ENCODE measurements at places on chromosomes 11 and 22.

DNA sequence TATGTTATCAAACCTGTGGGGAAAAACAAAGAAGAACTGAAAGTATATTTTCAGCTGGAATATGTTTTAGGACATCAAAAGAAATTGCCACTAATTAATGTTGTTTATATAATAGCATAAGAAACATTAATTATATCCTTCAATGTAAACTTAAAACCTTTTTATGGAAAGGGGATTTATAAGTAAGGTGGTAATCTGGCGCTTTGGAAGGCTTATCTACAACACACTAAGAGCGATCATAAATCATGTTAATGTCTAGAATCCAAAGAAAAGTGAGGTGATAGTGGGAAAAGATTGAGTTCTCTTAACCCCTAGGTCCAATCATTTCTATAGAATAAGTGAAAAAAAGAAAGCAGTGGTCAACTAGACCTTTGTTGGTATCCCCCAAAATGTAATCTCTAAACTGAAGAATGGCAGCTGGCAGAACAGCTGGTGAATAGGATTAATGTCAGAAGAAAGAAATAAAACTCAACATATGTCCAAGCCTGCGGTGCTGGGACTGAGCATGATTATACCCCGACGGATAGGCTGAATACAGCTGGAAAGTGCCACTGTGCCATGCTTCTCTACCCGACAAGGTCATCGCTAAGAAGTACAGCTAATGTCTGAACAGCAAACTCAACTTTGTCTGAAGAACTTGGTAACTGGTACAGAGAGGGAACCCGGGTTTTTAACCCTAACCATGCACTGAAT is 64.0 kb downstream of the SOX6 start:
- DNase-seq = no peak

DNA sequence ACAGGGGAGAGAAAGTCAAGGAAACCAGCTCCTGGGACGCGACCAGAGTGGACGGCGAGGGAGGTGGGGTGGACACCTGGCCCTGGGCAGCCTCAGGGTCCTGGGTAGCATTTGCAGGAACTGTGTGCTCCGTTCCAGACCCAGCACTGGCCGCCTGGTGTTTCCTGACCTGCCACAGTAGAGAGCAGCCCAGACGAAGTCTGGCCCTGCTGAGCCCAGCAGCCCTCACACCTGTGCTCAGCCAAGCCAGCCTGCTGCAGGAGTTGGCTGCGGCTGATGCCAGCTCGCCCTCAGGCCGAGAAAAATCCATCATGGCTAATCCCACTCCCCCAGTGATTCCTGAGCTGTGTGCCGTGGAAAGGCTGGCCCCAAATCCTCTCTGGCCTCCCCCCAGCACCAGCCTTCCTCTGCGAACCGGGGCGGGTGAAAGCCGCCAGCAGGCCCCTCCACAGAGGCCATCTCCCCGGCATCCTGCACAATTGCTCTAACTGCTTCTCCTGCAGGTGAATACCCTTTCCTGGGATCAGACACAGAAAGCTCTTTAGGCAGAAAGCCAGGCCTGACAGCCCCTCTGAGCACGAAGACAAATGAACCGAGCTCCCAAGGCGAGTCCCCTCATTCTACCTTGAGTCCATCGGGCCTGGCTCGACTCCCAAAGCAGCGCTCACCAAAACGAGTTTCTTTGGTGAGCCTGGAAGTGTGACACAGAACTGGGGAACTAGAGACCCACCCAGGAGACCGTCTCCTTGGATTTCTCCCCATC is 88.6 kb downstream of the RTL6 start:
- DNase-seq = no peak

GRCh38 chr11:69641681-69642548 is 959 bp downstream of the CCND1 start:
- DNase-seq = no peak

DNA sequence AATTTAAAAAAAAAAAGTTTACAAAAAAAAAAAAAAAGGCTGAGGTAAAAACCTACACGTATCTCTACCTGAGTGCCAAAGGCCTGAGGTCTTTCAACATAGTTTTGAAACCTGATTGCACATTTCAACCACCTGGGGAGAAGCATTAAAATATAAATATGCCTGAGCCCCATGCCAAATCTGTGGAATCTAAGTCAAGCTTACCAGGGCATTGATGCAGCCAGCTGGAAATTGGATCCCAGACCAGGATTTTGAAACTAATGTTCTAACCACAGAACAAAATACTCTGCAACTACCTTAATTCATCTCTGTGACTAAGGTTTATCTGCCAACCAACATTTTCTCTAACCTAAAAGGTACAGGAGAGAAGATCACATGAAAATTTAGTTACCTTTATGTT is 38.8 kb upstream of the CHRNA10 start:
- peak; percentile 58 for DNase-seq

DNA sequence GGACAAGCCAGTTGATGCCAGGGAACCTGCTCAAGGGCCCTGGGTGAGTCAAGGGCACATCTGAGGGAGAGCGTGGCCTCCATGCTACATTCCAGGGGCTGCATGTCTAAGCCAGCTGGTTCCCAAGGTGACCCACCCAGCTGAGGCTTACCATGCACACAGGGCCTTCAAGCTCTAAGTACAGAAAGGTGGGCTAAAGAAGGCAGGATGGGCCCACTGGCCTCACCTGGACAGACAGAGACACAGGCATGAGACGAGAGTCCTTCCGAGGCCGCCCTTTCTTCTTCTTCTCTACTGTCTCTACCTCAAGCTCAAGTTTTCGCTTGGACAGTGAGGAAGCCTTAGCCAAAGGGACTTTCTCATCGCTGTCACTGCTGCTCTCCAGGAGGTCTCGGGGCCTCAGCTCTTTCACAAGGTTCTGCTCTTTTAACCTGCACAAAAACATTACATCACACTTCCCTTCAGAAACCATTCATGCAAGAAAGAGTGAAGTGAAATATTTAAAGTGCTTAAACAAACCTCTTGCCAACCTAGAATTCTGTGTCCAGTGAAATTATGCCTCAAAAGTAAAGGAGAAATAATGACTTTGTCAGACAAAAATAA is 69.9 kb downstream of the HIRA start:
- DNase-seq = no peak

GRCh38 chr11:27611947-27612455 is 88.3 kb downstream of the BDNF start:
- no peak for DNase-seq

Measured in prostate gland (tissue), 2 donors.